ENCODE measurements at places on chromosomes 2 and 18. TPM values are rescaled to one million over a fixed set of nuclear protein-coding genes. Genes with fewer than 3 reads are reported as not detected.

DNA sequence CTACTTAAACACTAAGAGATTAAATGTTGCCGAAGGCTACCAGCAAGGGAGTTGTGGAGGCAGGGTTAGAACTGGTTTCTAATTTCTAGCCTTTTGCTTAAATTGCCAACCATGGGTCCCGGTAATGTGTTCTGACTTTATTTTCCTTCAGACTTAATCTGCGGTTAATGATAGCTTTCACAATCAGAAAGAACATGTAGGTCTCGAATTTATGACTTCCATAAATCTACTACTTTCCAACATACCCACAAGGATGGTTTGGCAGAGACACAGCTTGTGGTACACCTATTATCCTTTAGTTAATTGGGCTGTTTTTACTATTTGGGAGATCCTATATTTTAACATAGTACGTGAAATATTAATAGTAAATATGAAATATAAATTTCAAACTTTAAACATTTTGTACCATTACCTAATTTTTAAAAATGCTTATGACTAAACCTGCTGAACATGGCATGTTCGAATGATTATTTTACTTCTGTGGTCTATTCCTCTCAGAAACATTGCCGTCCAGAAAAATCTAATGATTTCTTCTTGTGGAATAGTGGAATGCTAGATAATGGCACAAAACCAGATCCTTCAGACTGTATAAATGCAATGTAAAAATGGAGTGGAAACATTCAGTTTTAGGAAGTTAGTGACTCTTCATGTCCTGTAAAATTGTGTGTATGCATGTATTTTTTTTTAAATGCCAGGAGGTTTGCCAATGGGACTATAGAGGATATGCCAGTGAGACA, 41.3 kb downstream of the PARD3B start:
- H3K36me3 ChIP-seq = no peaks in the 10 kb centered on the region
- H3K4me1 ChIP-seq = no peaks in the 10 kb centered on the region
- H3K4me3 ChIP-seq = no peak overlapping the region

GRCh38 chr2:173658946-173659371, 304.3 kb downstream of the CDCA7 start:
- H3K36me3 ChIP-seq = no peaks in the 10 kb centered on the region
- H3K27ac ChIP-seq = no peak overlapping the region
- no peaks in the 10 kb centered on the region for H3K4me1 ChIP-seq
- H3K27me3 ChIP-seq = peaks cover 4% of the 10 kb centered on the region
- no peak for DNase-seq

- H3K36me3 ChIP-seq = no peaks in the 10 kb centered on the region
- no peaks in the 10 kb centered on the region for H3K4me1 ChIP-seq
- H3K27me3 ChIP-seq = peaks cover 8% of the 10 kb centered on the region
- no peak overlapping the region for H3K27ac ChIP-seq
- no peak overlapping the region for H3K4me3 ChIP-seq
- DNase-seq = no peak
Observed at GRCh38 chr18:61502472-61502871, 169.2 kb downstream of the CDH20 start.

GRCh38 chr18:22363867-22364463, 53.8 kb downstream of the CTAGE1 start:
- H3K4me3 ChIP-seq = no peak overlapping the region
- H3K4me1 ChIP-seq = no peaks in the 10 kb centered on the region
- H3K27ac ChIP-seq = no peak overlapping the region
- no peak for DNase-seq

Gene INSIG2
- 34.6 TPM for total RNA-seq
